ENCODE measurements at places on chromosomes 6 and 20.

DNA sequence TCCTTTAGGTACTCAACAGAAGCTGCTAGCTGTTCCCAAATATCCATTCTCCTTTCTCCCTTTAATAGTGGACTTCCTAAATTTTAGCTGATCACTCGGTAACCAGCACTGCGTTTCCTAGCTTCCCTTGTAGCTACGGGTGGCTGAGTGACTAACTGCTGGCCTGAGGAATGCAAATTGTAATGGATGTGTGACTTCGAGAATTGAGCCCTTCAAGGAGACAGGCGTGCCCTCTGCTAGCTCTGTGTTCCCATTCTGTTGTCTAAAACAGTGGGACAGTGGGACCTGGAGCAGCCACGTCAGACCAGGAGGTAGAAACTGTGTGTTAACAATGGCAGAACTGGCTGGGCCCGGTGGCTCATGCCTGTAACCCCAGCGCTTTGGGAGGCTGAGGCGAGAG lies 56.5 kb downstream of the SCML4 start:
- no peak for DNase-seq

DNA sequence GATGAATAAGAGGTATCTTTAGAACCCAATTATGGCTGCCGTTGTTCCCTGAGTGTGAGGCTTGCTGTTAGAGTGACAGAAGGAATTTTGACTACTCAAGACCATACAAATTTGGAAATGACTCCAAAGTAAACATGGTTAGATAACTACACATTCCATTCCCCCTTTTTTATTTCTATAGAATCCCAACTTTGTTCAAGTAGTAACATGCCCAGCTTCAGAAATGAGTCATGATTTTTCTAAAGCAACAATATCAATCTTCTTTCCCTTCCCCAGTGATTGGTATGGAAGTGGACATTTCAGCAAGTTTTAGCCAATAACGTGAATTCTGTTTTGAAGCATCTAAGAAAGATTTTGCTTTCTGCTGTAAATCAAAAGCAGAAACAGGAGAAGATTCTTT lies 37.8 kb downstream of the HCRTR2 start:
- no peak for DNase-seq

GRCh38 chr20:38872036-38872435 lies 54.2 kb upstream of the FAM83D start:
- DNase-seq = no peak

- DNase-seq = peak; percentile 43
Measured at GRCh38 chr6:10719296-10719963, 3.4 kb upstream of the TMEM14C start.

- DNase-seq = no peak
Measured at GRCh38 chr6:144718431-144718830, 433.3 kb downstream of the UTRN start.

- no peak for DNase-seq
Measured at GRCh38 chr20:53085720-53086119, 113.6 kb downstream of the TSHZ2 start.

GRCh38 chr20:57908704-57909630 lies 199.2 kb upstream of the PMEPA1 start:
- no peak for DNase-seq

DNA sequence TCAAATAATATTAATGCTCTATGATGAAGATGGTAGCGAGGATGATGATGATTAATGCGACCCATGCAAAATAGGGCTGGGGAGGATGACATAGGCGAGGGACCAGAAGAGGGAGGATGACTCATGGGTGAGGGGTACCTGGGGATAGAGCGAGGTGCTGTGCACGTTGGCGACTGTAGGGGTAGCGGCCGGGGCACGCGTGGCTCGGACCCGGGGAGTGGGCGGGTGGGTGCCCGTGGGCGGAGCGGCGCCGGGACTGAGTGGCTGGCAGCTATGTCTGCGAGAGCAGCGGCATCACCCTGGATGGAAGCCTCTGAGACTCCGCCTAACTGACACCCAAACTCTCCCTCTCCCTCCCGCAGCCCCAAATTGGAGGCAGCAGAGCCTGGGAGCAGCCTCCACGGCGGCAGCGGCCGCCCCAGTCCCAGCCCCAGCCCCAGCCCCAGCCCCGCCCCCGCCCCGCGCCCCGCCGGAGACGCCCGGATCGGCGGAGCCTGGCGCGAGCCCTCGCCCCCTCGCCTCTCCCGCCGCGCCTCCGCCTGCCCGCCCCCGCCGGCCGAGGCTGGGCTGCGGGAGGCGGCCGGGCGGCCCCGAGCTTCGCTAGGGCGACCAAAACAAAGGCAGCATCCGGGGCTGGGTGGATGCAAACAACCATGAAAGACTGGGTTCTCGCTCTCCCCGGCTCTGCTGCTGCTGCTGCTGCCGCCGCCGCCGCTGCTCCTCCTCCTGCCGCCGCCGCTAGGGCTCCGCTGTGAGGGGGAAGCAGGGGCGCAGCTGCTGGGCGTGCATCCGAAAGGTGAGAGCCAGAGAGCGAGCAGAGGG lies at the start of gene RIMS1:
Gene RIMS1 (plus strand): TSS at position 367 of the 822 bp plus-strand sequence. CDS start 474 bp downstream, outside the sequence.
- DNase-seq = no peak

DNA sequence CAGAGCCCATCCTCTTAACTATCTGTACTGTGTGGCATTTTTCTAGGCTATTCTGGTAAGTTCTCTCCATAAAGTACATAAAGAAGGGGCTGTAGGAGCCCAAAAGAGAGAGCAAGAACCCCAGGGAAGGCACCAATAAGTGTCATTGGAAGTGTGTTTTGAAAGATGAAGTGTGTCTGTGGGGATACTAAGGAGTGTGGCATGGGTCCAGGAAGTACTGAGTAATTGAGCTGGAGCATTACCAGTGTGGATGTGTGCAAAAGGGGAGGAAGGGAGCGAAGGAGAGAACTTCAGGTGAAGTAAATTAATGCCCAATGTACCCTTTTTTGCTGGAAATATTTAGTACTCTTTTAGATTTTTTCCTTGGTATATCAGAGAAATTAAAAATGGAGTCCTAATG lies 63.9 kb downstream of the KCNS1 start:
- DNase-seq = no peak

GRCh38 chr20:47113362-47114109 lies 218.9 kb downstream of the EYA2 start:
- no peak for DNase-seq

DNA sequence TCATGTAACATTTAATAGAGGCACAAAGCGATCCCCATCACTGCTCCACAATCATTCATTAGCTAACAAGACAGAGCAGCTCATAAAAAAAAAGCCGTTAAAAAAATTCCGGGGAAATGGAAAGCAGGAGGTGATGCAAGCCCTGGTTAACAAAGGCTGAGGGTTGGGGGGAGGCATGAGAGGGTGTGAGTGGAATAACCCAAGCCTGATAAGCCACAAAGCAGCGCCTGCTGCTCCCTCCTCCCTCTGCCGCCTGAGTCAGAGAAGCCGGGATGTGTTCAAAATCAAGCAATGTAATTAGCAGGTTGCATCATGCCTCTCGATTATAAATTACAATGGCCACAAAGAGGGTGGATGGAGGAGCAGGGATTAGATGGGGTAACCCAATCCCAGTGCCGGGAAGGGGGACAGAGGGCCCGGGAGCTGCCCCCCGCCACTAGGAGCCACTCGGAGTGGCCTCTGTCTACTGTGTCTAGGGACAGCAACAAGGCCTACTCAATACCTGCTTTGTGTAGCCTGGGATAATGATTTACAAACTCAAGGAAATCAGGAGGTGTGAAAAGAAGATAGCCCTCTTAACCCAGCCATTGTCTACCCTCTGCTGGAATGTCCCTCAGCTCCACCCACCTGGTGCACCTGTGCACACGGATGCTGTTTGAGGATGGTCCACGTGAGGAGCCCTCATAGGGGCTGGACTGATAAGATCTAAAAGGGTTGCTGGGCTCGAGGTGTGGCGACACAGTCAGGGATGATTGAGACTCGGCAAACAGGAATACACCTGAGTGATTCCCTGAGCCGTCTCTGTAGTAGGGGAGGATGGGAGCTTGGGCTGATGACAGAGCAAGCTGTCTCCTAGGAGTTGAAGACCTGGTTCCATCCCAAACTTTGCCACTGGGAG lies 156.9 kb downstream of the VEGFA start:
- no peak for DNase-seq

- DNase-seq = no peak
Measured at GRCh38 chr6:141475259-141475658, 657.5 kb upstream of the GJE1 start.

- no peak for DNase-seq
Measured at GRCh38 chr20:49612127-49612738, 44.3 kb upstream of the PTGIS start.

DNA sequence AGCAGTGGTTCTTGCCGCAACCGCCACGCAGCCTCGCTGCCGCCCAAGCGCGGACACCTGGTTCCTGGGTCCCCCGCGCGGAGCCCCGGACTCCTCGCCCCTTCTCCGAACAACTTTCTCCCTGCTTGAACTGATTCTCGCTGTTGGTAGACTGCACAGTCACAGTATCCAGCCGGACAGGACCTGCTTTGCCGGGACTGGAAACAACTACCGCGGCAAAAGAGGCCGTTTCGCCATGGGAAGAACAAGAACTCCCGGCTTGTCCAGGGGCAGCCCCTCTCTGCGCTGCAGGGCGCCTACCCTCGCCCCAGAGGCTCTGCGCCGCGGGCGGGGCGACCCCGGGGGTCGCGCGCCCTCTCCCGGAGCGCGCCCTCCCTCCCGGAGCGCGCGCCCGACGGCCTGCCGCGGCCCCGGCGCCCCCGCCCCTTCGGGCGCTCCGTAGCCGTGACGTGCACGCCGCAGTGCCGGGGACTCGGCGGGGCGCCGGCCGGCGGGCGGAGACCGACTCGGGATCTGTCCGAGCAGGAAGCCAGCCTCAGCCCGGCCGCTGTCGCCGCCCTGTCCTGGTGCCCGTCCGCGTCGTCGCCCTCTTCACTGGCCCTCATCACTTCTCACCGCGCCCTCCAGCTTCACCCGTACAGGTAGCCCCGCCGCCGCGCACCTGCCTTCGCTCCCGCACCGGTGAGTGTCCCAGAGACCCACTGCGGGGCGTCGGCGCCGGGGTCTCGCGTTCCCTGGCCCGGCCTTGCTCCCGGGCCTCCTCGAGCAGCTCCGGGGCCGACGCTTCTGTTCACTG lies at the start of gene MYO6:
Gene MYO6 (plus strand): TSS at position 497 of the 796 bp plus-strand sequence. CDS start 68,309 bp downstream, outside the sequence.
- DNase-seq = peak; percentile 52

GRCh38 chr20:47606983-47607613 lies 105.4 kb downstream of the NCOA3 start:
- DNase-seq = no peak

DNA sequence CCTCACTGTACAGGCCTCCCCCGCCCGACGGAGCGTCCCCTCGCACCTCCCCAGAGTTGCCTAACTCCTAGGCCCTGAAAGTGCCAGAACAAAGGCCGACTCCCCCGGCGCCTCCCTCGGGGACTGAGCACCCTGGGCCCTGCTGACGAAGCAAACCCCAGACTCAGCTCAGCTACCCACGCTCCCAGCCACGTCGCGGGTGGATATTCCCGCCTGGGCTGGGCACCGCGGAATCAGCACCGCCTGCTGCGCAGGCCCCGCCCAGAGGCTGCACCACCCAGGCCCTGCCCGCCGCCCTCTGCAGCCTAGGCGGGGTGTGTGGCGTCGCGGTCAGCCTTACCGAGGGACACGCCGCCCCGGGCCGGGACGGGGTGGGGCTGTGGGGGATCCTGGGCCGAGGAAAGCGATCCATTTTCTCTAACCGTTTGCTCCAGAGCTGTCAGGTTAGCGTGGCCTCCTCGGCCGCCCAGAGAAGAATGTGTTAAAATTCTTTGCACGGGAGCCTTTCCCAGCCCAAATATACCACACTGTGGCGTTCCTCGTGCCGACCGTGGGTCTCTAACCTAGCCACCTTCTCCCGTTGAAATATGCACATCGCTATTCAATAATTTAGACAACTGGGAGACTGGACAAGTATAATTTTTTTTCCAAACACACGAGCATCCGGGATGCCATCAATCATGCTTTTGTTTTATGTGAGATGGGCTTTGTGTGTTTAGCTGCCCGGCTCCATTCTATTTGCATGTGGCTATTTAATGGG lies 31.4 kb downstream of the TFAP2A start:
- no peak for DNase-seq

- DNase-seq = peak; percentile 44
Measured at GRCh38 chr6:53066077-53066417, 843 bp downstream of the FBXO9 start.

DNA sequence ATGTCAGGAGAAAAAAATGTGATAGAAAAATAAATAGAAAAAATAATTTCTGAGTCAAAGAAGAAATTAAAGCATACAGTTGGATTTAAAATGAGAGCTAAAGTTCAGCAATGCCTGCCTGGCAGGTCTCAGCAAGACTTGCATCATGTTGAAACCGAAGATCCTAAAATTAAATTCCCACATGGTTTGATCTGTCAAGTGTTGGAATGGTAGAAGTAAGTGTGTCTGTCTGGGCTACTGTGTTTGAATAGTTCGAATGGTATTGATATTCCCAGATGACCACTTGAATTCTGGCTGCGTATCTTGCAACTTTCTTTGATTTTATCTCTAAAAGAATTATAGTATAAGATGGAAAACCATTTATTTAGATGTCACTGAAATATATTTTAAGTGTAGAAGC lies 1349.6 kb downstream of the EPHA7 start:
- DNase-seq = no peak

DNA sequence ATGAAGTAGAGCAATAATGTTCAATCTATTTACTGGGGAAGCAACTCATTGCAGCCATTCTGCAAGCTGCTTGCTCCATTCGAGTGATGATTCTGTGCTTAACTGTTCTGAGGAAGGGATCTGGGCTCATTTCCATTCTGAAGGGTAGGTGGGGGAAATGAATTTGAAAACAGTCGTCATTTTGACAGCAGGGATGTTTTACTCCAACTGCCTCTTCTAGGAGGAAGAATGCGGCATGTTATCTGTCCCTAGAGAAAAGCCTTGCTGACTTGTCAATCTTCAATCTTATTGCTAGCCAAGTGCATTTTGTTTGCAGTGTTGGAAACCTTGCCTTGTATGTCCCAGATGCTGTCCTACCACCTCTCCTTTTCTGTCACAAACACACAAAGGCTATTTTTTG lies 105.9 kb downstream of the PRDM13 start:
- no peak for DNase-seq

DNA sequence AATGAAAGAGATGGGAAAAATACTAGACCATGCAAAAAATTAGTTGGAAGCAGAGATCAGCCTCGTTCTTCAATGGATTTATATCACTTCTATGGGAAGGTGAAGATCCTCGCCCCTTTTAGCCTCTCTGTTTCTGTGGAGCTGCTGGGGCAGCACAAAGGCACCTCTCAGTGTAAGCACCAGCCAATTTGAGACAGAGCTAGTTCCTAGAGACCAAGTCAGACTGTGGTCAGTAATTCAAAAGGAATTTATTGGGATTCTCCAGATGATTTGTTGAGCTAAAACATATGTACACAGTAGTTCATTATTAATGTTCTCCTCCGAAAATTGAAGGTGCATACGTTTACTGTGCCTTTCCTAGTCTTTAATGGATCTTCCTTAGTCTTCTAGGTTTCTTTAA lies 42.4 kb downstream of the SCGN start:
- DNase-seq = no peak

- DNase-seq = no peak
Measured at GRCh38 chr6:6564154-6564553, 24.4 kb upstream of the LY86 start.

DNA sequence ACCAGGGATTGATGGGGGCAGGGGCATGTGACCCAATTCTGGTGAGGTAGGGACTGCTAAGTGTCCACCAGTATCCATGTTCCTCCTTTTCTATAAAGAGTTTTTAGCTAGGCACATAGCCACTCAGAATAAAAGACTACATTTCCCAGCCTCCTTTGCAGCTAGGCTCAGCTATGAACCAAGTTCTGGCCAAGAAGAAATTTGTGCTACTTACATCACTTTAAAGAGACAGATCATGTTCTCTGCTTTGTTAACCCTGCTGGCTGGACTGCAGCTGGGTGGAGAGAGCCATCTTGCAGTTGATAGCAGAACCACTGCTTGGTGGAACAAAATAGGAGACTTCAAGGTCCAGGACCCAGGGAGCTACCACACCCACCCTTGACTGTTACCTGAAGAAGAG lies 5.3 kb upstream of the CCM2L start:
- no peak for DNase-seq

GRCh38 chr6:108260809-108261569 lies at the start of gene SNX3:
SNX3 (minus strand) TSS chr6:108261040; CDS start chr6:108260921, 119 bp downstream.
- peak; percentile 90 for DNase-seq

Data from activated T-cell treated with anti-CD3 and anti-CD28 coated beads, Interleukin-2, amount 50 U/mL, for 1 hour (primary cell).